H1 (cell line): ENCODE measurements at places on chromosomes 7 and 10.

- DNase-seq, result no peak
These were observed 51.1 kb upstream of the PODXL start for GRCh38 chr7:131607291-131608115.

DNA sequence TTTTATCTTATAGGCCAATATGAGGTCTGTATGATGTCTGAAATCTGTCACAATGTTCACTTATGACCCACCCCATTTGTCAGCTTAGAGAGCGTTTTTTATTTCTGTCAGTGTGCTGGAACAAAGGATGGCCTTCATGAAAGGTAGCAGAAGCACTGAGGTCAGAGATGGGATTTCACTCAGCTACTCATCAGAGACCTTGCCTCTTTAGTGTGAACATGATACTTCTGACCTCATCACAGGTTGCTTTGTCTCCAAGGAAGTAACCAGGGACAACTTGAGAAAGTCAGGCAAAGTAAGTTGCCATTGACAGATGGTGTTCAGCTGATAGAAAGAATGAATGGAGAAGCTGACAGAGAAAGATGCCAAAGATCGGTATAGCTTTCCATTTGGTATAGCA lies 16.3 kb downstream of the YAE1 start:
- DNase-seq, result no peak

DNA sequence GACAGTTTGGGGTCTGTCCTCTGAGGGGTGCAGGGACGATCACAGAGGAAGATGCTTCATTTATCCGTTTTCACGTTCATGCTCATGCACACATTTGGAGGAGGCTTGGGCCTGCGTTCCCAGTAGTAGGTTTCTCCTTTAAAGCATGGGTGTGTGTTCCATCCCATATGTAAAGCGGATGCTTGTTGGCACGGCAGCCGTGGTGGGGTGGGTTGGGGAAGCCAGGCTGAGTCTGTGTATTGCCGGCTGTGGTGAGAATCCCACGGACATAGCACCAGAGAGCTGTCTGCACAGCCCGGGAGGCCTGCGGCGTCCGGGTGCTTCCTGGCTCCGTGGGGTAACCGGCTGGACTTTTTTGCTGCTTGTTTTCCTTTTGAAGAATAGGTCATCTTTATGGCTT lies 440 bp downstream of the JAKMIP3 start:
- DNase-seq, result no peak

DNA sequence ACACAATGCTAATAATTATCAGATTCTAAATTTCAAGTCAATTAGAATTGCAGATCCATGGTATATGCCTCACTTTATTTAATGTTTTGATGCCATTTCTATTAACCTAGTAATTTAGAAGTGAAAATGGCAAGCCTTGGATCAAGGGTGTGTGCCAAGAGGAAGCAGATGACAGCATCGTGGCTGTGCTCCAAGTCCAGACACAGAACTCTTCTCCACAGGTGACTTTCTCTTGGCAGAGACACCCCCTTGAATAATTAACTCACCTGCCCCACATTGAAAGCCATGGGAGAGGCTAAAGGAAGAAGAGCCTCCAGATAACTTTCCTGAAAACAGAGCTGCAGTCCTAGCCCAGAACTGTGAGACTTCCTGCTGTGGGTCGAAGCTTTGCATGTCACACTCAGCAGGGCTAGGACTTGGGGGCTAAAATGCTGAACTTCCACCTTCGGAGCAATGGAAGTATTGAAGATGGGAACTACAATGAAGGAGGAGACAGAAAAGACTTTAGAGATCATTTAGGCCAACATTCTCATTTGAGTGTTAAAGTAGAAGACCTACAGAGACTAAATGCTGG lies 996 bp upstream of the C10orf90 start:
- no peak for DNase-seq

- DNase-seq, result no peak
These were observed 48.3 kb downstream of the PROSER2 start for GRCh38 chr10:11871466-11871865.

DNA sequence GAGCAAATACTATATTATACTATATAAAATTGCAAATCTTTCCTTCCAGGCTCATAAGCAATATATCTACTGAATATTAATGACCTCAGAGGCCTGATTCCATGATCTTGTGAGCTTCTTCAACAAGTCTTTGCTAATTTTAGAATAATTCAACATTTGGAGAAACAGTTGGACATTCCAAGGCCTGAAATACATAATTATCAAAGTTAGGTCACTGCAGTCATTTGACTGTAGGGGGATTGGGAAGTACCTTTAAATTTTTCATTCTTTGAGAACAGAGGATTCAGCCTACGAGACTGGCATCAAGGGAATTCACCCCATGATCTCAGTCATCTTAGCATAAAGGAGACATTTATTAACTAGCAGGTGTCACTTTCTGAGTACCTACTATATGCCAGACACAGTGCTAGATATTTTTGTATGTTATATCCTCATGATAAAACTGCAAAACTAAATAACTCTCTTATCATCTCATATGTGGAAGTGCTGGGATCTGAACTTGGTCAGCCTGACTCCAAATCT lies 85.4 kb downstream of the DOCK4 start:
- DNase-seq, result no peak
